ENCODE measurements at places on chromosomes 3 and 15.

DNA sequence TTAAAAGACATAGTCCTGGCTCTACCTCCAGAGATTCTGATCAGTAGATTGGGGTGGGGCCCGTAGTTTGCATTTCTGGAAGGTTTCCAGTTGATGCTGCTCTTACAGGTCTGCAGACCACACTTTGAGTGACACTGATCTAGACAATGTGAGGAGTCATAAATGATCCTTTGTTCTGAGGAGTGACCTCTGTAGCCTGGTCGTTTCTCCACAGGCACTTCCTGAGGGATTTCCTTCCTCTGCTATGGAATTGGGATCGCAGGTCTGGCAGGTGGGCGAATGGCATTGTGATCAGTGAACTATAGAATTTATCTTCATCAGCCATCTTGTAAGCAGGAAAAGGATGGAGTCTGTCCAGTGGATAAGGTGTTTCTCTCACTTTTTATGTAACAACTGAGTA is 5.5 kb downstream of the GFM1 start:
- DNase-seq = no peak

DNA sequence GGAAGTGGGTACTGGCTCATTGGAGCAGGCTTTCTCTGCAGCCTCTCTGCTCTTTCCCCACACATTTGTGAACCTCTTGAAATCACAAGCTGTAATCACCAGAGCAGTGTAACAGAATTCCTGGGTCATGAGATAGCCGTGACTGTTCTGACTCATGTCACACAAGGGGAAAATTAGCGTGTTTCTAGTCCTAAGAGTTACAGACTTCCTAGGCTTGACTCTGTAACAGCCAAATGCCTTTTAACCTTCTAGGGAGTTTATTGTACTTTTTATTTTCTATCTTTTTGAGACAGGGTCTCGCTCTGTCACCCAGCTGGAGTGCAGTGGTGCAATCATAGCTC is 54.7 kb upstream of the TRAK1 start:
- DNase-seq = no peak

- no peak for DNase-seq
Observed at GRCh38 chr3:16060358-16060852, 114.1 kb upstream of the GALNT15 start.

- DNase-seq = no peak
Observed at GRCh38 chr3:36511791-36512486, 131.6 kb downstream of the STAC start.

GRCh38 chr15:94263341-94264273 is 32.2 kb downstream of the MCTP2 start:
- no peak for DNase-seq

DNA sequence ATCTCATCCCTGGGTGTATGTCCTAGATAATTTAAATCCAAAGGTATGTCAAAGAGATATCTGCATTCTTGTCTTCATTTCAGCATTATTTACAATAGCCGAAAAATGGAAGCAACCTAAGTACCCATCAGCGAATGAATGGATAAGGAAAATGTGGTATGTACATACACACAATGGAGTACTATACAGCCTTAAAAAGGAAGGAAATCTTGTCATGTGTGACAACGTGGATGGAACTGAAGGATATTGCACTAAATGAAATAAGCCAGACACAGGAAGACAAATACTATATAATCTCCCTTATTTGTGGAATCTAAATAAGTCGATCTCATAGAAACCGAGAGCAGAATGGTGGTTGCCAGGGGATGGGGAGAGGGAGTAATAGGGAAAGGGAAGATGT is 16.8 kb upstream of the MGLL start:
- DNase-seq = no peak

DNA sequence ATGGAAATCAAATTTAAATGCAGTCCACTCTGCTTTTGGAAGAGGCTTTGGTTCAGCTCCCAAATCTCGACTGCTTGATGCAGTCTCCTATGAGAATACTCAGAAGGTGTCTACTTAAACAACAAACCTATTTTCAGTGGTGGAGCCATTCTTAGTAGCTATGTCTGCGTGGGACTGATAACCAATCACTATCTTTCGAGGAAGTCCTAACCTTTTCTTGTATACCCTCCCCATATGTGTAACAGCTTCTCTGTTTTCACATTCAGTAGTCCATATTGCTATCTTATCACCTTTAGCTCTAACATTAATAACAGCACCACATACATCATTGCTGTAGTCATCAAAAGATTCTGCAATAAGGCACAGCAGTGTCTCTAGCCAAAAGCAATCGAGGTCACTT is 333.0 kb upstream of the ATP11B start:
- no peak for DNase-seq

GRCh38 chr3:64053581-64053980 is 30.3 kb upstream of the PSMD6 start:
- DNase-seq = no peak

- DNase-seq = peak; percentile 70
Observed at GRCh38 chr3:10942690-10943205, 49.8 kb upstream of the SLC6A1 start.

DNA sequence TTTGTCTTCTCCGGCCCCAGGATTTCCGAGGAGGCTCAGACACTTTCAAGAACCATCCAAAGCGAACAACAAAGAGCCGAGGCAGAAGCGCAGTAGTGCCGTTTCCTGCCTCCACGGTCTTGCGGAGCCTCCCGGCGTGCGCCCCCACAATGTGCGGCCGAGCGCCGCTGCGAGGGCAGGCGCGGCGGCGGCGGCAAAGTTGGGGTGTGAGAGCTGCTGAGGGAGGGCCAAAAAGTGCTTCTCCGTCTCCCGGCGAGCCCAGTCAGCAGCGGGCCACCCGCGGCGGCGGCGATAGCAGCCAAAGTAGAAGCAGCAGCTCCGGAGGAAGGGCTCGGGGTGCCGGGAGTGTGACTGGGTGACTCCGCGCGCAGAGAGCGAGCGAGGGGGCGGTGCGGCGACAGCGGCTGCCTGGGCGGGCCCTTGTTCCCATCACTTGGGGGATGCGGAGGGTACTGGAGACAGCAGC is 749.1 kb downstream of the ROBO1 start:
- DNase-seq = peak; percentile 76

DNA sequence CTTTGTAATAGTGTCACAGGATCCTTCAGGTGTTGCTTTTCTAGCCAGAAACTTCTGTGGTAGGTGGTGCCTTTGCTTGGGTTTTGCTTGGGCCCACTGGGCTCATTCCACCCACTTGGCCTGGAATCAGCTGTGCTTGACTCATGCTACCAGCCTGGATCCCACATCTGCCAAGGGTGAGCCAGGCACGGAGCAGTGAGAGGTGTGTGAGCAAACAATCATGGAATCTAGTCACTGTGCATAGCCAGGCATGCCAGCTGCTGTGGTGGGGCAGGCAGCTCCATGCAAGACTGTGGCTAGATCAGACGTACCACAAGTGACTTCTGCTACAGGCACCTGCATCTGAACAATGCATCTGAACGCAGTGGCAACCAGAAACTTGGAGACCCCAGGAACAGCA is 275.9 kb downstream of the UBE2E2 start:
- no peak for DNase-seq

DNA sequence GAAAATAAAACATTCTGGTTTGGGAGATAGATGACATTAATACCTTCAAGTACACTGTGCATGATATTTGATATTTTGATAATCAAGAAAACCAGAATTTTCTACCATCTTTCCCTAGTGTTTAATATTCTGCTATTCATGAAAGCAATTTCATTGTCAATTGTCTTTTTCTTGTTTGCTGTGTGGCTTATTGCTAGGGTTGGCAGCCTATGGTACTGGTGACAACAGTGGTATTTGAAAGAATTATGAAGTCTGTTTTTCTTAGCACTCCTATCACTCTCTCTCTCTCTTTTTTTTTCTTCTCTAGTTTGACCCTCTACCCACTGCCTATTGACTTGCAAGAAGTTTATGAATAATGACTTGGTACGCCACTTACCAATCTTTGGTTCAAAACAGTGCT is 15.4 kb downstream of the RNF13 start:
- no peak for DNase-seq

DNA sequence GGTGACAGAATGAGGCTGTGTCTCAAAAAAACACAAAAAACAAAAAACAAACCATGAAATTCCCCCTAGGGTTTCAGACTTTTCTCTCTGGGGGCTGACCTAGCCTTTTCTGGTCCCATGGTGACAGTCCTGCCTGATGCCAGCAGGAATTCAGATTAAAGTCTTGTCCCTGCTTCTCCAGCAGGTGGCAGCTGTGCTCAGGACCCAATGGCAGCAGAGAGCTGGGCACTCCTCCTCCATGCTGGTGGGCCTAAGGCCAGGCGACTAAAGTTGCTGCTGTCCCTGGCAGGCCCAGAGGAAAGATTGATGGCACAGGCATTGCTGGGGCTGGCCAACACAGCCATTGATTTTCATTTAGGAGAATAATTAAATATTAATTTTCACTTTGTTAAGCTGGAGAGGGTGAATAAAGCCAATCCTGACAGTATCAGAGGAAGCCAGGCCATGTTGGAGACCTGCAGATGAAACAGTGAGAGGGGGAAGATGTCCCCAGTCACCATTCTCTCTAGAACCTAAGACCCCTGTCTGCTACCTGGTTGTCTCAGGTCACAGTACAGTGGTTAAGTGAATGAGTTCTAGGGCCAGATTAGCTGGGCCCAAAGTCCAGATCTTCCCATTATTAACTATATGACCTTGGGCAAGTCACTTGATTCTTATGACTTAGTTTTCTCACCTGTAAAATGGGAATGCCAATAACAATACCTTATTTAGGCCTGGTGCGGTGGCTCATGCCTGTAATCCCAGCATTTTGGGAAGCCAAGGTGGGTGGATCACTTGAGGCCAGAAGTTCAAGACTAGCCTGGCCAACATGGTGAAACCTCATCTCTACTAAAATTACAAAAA is 7.1 kb downstream of the CELF6 start:
- peak; percentile 84 for DNase-seq

- DNase-seq = no peak
Observed at GRCh38 chr3:179962629-179963387, 73.9 kb downstream of the PEX5L start.

DNA sequence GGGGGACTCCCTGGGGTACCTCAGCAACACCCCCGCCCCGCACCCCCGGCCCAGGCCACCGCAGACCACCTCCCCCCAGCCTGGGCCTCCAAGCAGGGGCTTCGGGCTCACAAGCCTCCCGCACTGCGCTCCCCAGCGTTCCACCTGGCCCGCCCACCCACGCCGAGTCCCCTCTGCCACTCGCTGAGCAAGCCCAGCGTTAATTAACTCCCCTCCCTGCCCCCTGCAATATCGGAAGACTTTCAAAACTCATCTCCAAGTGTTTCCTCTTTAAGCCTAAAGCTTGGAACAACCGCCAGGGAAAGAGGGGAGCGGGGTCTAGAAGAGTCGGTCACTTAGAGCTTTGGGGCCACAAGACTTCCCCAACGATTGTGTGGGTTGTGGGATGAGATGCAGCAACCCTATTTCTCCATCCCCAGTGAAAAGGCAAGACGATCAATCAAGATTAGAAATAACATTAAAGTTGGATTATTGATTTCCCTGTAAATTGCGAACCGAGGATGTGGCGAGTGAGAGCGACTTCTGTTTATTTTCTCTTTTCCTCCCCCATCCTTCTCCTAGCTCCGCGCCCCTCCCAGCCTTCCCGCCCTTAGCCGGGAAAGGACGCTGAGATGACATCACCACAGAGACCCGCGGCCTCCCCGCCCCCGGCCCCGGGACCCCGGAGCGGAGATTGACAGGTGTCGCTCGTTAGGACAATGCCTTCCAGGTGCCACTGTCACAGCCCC is 30.2 kb downstream of the NR2F2 start:
- peak; percentile 75 for DNase-seq

DNA sequence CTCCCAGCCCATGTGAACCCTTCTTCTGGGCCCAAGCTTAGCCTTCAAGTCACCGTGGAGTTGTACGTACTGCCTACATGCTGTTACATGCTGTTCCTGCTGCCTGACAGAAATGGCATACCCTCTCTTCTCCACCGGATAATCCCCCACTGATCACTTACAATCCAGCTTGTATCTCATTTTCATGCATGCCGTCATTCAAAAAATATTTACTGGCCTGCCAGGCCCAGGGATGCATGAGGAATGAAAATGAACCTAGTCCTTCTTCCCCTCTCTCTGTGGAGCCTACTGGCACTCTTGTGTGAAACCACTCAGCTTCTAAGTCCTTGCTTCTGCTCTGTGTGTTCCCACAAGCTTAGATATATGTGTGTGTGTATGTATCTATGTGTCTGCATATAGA is 60.6 kb downstream of the WNT5A start:
- no peak for DNase-seq

- no peak for DNase-seq
Observed at GRCh38 chr3:61847784-61848462, 286.6 kb downstream of the PTPRG start.

GRCh38 chr3:142523921-142524566 is 54.5 kb downstream of the ATR start:
- no peak for DNase-seq

- DNase-seq = no peak
Observed at GRCh38 chr3:38690185-38690584, 40.7 kb upstream of the SCN5A start.

- DNase-seq = no peak
Observed at GRCh38 chr3:81554388-81554787, 207.1 kb downstream of the GBE1 start.

DNA sequence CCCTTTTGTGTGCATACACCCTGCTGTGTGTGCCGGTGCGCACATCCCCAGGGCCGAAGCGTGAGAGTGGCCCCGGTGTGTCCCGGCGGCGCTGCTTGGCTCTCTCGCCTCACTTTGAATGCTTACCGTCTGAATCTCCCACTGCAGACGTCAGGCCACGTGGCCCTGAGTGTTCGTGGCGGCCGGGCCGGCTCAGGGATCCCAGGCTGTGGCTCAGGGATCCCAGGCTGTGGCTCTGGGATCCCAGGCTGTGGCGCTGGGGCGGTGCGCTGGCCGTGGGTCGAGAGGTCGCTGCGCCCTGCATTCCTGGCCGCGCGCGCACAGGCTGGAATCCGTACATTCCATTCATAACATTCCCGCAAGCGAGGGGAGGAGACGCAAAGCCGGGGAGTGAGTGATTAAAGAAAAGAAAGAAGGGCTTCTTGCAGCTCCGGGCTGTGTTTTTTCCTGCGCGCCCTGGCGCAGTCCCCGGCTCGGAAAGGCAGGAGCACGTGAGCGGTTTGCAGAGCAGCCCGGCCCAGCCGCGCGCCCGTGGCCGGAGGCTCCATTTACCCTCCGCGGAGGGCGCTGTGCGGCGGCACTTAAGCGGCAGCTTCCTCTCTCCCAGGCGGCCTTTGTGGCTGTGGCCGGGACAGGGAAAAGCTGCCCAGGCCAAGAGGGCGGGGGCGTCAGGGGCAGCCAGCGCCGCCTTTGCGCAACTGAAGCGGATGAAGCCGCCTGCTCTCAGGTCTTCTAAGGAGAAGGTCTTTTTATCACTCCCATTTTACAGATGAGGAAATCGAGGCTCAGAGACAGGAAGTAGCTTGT is 87.0 kb upstream of the ALDH1L1 start:
- peak; percentile 82 for DNase-seq
